ENCODE measurements at places on chromosomes 11 and 22. TPM values are rescaled to one million over a fixed set of nuclear protein-coding genes. Genes with fewer than 3 reads are reported as not detected.

ALX4 gene
- 3.9 TPM for total RNA-seq

DNA sequence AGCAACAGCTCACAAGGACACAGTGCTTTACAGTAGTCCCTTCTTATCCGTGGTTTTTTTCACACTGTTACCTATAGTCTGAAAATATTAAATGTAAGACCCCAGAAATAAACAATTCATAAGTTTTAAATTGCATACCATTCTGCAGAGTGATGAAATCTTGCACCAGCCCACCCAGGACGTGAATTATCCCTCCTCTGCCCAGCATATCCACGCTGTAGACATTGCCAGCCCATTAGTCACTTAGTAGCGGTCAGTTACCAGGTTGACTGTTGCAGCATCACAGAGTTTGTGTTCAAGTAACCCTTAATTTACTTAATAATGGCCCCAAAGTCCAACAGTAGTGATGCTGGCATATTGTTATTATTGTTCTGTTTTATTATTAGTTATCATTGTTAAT lies 3.6 kb downstream of the CLTCL1 start:
- DNase-seq = peak; percentile 60

SLC22A12 gene
- total RNA-seq = not detected

- DNase-seq = peak; percentile 45
Observed at GRCh38 chr11:9003573-9004182, at the start of gene NRIP3. Gene NRIP3 (minus strand): TSS chr11:9004001. CDS start chr11:9003935, 66 bp downstream.

GRCh38 chr22:17980638-17981051 lies 43.7 kb downstream of the MICAL3 start:
- DNase-seq = peak; percentile 62

DNA sequence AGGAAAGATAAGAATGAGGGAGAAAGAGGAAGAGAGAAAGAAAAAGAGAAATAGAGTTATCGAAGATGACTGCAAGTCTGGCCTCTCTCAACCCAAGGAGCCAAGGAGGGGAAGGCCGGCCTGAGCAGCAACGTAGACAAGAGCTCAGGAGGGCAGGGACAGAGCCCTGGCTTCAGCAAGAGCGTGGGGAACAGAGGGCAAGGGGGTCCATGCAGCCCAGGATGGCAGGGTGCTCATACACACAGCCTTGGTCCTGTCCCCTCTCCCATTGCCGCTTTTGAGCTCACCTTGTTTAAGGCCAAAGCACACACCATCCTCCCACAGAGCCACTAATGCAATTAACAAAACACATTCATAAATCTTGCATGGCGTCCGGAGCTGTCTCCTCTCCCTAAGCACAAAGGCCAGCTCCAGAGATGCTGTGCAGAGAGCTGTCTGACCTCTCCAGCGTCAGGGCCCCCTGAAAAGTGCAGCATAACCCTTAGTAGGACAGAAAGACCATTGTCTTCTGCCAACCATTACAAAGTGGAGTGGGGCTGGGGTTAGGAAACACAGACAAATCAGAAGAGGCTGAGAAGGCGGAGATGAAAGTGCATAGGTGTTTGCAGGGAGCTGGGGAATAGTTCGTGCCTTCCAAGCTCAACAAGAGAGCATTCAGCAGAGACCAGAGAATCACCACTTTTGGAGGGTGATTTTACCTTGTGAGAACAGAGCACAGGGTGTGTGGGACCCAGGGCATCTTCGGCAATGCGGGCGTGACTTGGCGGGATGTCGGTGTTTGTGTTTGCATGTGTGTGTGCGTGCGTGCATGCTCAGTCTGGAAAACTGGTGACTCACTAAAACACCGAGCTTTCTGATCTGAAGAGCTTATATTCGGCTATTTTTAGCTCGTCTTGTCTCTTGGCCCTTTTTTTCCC lies 28.2 kb upstream of the JAM3 start:
- DNase-seq = peak; percentile 53

OR52E1 gene
- total RNA-seq = not detected

GRCh38 chr11:129143335-129143734 lies 48.8 kb downstream of the ARHGAP32 start:
- DNase-seq = peak; percentile 93

C22orf23 gene
- total RNA-seq = not detected

- DNase-seq = no peak
Observed at GRCh38 chr11:34145073-34145472, 39.6 kb downstream of the NAT10 start.

DNA sequence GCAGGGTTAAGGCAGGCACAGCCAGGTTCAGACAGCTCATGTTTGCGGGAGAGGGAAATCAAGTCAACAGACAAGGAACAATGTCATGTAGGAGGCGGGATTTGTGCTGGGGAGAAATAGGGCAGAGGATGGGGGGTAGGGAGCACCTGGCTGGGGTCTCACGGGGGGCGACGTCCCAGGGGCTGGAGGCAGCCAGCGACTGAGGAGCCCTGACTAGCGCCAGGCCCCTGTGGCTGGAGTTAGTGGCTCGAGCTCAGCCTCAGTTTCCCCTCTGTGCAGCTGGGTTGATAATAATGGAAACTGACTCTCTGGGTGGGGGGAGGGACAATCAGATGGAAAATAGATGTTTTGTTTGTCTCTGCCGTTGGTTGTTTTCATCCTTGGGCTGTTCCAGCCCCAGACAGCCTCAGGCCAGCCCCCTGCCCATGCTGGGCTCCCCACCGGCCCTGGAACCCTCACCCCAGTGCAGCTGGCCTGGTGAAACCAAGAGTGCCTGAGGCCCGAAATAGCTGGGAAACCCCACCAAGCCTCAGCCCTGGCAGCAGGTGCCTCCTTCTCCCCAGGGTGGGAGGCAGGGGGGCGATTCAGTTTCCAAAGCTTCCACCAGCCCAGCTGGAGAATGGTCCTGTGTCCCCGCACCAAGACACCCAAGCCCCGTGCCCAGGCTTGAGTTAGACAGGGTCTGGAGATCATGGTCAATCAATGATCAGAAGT lies 44.1 kb downstream of the IGLL5 start:
- no peak for DNase-seq

KCNK7 gene
- 0.86 TPM for total RNA-seq

DNA sequence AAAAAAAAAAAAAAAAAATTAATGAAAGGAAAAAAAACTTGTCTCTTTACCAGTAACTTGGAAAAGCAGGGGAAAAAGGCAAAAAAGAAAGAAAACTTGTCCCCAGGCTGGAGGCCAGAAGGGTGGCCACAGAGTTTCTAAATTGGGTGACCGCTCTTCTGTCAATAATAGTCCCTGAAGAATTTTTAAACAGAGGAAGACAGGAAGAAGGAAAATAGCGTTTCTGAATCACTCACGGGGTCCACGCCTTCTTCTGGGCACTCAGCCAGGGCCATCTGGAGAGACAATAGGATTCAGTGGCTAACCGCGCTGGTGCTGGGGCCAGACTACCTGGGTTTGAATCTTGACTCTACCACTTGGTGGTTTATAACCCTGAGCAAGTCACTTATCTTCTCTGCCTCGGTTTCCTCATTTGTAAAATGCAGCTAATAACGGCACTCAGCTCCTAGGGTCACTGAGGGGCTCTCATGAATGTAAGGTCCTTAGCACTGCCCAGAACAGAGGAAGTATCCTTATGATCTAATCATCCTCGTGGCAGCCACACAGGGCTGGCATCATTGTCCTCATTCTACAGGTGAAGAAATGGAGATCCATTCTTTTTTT lies 7.0 kb downstream of the C11orf86 start:
- peak; percentile 96 for DNase-seq

DNA sequence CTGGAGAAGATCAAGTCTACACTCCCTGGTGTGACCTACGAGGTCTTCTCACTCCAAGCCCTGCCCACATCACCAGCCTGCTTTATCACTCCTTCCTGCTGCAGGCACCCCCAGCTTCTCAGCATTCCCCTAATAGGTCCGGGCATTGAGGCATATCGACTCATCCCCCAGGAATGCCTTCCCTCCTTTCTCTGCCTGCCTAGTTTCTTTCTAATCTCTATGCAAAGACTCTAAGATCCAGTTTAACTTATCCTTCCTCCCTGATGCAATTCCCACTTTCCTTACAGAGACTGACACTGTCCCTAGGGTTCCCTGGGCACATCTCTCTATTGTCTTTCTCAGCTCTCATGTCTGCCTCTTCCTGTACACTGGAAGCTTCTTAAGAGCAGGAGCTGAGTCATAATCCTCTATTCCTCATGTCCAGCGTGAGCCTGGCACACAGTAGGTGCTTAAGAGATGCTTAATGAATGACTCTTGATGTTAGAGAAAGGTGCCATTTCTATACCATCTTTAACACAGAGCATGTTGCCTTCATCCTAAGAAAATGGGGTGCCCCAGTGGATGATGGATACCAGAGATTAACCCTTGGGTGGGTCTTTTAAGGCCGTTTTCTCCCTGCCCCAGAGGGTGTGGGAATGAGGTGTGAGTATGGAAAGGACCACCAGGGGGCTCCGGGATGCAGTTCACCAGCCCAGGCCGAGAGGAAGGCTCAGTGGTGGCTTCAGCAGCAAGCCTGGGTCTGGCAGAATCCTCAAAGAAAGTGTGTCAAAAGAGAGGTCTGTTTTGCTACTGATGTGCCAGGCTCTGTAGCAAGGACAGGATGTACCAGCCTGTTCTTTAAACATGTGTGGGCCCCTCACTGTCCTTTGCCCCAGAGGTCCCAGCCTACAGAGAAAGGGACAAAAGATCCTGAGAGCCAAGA lies 34.7 kb downstream of the PARVA start:
- peak; percentile 97 for DNase-seq

HBG1 gene
- not detected for total RNA-seq

DNA sequence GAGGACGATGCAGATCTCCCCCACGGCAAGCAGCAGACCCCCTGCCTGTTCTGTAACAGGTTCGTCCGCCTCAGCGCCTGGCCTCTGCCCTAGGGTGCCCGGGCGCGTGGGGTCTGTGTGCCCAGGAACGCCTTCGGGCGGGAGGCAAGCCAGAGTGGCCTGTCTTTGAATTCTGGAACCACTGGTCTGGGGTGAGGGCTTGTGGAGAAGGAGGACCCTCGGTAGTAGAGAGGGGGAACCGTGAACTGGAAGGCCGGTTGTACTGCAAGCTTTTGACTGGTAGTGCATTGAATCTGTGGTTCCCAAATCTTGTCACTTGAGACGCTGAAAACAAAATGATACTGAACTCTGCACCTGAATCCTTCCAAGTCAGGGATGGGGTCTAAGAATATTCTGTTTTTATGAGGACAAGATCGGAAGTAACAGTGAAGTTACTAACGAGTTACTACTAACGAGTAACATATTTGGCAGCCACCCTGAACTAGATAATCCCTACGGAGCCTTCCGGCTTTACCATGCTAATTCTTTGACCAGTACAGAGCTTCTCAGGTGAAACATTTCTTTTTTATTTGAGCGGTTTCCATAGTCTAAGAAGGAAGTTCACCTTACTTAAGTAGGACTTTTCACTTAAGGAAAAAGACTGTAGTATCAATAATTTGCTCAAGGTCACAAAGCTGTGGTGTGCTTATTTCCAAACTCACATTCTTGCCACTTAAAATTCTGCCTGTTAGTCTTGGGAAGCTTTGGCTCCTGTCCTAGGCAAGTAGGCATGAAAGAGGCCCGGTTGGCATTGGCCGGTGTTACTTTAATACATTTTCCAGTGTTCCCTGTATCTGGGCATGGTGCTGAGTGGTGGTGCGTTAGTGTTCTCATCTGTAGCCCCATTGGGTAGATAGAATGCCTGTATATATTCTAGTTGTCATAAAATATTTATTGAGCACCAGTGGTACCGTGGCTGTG lies 860 bp downstream of the PRMT3 start:
- DNase-seq = peak; percentile 23

DNA sequence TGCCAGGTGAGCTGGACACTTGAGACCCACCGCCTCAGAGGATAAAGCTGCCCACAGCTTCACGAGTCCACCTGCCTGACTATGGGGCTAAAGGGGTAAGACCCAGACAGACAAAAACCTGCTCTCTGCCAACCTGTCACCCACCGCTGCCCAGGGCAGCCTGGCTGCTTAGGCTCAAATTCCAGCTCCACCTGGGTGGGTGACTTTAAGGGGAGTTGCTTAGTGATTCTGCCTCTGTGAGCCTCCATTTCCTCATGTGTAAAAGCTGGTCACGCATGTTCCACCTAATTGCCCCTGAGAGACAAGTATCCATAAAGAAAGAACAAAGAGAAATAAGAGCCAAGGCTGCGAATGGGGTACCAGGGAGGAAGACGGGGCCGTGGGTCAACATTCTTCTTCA lies 3.7 kb upstream of the CASTOR1 start:
- no peak for DNase-seq

GRCh38 chr22:50576806-50577696 lies 1.2 kb downstream of the CPT1B start:
- DNase-seq = peak; percentile 73

SCGB1D2 gene
- not detected for total RNA-seq

DNA sequence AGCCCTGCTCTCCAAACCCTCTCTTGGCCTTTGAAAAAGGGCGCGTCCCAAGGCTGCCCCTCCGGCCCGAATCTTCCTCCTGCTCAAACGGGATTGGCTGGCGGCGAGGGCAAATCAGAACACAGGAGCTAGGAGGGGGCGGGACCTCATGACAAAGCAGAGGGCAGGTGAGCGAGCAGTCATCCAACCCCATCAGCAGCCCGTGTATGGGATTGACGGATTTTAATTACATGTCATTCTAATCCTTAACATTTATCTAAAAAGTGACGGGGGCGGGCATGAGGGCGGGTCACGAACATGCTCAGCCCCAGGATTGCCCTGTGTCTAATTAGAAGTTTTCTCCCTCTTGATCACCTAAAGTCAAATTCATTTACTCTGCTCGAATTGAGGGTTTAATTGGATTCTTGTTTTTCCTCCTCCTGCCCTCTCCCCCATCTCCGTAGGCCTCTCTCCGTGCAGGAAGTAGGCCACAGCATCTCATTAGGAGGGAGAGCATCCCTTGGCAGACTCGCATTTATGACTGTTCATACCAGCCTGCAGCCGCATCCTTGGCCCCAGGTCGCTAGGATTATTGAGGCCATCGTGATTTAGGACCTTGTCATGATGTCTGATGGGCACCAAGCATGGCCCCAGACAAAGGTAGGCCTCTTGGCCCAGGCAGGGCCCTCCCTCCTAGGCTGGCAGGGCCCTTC lies 147.1 kb downstream of the CHST1 start:
- no peak for DNase-seq

DNA sequence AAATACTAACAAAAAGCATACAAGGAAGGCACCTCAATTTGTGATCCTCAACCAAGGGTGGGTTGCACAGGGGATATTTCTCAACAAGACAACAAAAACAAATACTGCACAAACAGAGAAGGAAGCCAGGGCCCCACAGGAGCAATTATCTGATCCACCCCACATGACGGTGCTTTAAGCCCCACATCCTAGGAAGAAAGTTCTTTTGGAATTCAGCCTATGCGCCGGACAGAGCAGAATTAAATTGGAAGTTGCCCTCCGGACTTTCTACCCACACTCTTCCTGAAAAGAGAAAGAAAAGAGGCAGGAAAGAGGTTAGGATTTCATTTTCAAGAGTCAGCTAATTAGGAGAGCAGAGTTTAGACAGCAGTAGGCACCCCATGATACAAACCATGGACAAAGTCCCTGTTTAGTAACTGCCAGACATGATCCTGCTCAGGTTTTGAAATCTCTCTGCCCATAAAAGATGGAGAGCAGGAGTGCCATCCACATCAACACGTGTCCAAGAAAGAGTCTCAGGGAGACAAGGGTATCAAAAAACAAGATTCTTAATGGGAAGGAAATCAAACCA lies 40.6 kb downstream of the OSBP start:
- DNase-seq = no peak

DNA sequence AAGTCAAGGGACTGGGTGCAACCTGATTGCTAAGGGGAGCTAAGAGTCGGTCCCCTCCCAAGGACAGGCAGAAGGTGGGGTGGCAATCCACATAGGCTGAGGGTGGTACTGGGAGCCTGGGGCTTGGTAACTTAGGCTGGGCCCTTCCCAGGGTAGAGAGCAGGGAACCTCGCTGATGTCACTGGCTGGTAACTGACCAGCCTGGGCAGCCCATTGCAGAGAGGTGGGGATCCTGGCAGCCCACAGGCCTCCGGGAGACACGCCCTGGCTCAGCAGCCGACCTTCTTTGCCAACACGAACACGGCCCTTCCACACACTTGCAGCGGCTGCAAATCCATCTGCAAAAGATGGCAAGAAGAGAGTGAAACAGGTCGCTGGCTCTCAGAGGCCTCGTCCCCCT lies 25.4 kb downstream of the A4GALT start:
- no peak for DNase-seq

Measured in A172 (cell line).